Kidney tubule cell (primary cell): ENCODE measurements at places on chromosomes 3 and 15.

DNA sequence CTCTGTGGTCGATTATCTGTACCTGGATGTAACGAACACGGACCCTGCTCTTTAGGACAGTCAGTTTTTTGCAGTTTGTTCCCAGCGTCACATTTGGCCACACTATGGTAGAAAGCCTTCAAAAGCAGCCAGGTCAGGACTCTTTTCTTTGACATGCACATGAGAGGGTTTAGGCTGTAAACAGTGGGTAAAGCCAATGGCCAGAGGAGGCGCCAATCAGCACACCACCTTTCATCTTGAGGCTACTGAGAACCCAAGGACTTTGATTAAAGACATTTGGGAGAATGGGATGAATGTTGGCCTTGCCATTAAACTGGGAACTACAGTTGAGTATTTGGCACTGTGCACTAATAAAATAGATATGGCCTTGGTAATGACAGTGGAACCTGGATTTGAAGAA lies 225.9 kb downstream of the OXSM start:
- DNase-seq = no peak

DNA sequence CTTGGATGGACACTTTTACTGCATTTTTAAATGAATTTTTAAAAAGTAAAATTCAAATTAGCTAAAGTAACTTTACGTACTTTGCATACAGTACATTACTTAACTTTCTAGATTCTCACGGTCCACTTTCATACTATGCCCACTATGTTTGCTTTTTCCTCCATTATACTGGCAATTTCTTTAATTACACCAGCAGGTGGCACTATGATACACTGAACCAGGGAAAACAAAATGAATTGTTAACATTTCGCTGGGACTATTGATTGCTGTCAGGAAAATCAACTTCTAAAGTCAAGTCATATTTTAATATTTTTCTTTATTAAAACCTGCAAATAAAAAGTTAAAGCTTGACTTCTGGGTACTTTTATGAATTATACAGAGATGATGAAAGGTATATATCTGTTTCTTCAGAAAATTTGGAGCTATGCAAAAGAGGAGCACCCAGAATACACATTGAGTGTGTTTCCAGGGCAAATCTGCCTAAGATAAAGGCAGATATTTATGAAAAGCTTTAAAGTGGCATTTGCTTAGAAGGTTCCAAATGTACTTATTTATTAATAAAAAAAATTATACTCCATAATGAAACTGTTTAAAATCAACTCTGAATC lies 21.8 kb upstream of the POU1F1 start:
- peak; percentile 55 for DNase-seq

DNA sequence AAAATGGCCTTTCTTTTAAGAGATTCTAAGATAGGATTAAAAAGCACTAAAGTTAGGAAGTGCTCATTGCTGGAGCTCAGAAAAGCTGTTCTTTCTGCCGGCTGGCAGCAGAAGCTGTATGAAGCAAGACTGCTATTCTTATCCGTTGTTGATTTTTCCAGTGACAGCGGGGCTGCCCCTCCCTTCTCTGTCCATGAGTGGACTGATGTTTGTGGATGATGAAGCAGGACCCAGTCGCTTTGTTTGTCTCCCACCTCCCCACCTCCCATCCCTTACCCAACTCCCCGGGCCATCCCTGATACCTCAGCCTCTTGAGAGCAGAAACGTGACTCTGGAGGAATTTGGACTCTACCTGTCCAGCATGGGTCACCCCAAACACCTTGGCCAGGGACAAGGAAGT lies 10.3 kb upstream of the MUSTN1 start:
- no peak for DNase-seq

DNA sequence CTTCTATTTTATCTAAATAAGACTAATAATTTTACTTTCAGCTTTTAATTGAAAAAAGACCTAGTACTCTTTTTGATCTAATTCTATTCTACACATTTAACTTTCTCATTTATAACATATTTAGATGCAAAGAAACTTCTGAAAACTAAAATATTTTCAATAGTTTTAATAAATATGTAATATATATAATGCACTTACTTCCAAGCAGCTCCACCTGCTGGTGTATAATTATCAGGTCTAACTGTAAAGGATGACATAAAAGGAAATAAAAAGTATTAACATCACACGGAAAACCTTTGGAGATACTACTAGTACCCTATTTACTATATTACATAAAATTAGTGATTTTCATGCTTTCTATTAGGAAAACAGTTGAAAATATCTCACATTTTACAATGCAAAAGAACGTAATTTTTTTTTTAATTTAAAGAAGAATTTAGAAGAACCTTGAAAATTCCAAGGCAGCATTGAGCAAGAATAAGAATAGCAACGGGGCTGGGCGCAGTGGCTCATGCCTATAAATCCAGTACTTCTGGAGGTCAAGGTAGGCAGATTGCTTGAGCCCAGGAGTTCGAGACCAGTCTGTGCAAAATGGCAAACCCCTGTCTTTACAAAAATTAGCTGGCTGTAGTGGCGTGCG lies 10.2 kb downstream of the PLSCR5 start:
- DNase-seq = peak; percentile 14

DNA sequence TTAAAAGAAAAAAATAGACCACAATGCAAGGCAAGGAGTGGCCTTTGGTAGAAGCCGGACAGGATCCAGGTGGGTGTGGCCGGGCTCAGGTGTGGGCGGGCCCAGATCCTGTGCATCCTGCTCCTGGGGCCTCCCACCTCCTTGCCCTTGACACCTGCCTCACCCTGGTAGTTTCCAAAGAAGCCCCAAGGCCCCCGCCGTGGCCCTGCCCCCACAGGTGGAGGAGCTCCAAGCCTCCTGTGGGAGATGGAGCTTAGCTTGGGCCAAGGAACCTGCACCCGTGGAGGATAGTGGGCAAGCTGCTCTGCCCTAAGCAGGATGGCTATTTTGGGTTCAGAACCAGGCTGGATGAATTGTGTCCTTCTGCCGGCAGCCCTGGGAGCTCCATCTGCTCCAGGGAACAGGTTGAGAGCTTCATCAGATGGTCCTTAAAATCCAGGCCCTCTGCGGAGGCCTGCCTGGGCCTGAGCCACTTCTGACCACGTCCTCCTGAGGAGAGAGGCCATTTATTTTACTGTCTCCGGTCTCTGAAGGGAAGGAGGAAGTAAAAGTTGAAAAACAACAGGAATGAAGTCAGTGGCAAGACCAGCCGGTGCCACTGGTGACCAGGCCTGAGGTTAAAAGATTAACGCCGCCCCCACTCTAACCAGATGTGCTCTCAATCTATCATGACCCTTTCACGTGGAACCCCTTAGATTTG lies 53.9 kb upstream of the KLF13 start:
- peak; percentile 37 for DNase-seq

DNA sequence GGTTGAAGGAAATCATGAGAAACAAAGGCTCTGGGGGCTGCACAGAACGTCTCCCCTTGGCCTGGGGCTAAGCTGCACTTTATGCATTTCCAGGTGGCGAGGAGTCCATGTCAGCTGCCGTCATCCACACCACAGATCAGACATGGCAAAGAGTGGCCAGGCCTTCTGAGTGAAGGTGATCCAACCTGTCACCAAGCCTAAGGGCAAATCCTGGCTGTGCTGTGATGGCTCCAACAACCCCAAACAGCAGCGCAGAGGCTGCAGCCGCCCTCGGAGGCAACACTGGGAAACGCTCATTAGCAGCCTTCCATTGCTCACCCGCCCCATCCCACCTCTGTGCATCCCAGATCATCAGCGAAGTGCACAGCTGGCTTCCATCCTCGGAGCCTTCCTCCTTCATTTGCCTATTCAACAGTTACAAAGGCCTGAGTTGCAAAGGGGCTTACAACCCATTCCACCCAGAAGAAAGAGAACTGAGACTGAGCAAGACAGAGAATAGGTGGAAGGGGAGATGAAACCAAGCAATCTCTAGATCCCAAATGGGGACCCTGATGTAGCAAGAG lies 55.7 kb downstream of the SRGAP3 start:
- DNase-seq = no peak

GRCh38 chr3:146888176-146888575 lies 283.0 kb upstream of the PLSCR5 start:
- no peak for DNase-seq

DNA sequence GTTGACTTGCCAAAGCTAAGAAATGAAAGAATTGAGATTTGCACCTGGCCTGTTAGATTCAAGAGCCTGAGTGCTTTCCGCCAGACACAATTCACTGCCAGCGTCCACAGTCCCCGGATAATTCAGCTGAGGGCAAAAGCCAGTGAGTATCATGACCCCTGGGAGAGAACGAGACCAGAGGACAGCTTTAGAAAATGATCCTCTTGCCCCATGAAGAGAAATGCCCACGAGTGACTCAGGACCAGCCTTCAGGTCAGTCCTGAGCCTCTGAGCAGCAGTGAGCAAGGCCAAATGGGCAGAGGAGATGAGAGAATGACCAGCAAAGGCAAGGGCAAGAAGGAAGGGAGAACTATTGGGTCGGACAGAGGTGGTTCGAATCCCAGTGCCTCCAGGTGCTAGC lies 273.5 kb downstream of the FAM43A start:
- no peak for DNase-seq

- DNase-seq = no peak
Measured at GRCh38 chr3:41417574-41417973, 218.3 kb downstream of the CTNNB1 start.

GRCh38 chr3:142275856-142276255 lies 50.5 kb upstream of the GK5 start:
- no peak for DNase-seq

- DNase-seq = peak; percentile 17
Measured at GRCh38 chr15:56968821-56969220, 50.4 kb downstream of the TCF12 start.
